Activated T-helper 17 cell treated with anti-CD3 and anti-CD28 coated beads, Interleukin-2, amount 50 U/mL, for 72 hours (primary cell): ENCODE measurements at places on chromosomes 7 and 10. TPM values are rescaled to one million over a fixed set of nuclear protein-coding genes. Genes with fewer than 3 reads are reported as not detected.

DNA sequence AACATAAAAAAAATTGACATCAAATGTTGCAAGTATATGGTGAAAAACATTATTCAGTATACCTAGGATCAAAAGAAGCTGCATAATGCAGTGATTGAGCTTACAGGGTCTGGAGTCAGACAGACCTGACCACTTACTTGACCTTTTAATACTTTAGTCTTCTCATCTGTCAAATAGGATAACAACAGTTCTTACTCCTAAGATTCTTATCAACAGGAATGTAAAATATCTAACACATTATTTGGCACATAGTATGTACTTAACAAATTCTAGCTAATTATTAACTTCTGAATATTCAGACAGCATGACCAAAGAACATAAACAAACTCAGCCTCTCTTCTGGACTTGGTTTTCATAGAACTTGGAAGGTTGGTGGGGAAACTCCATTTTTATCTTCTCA is 45.6 kb upstream of the PIP4K2A start:
- no peak for ATAC-seq

DNA sequence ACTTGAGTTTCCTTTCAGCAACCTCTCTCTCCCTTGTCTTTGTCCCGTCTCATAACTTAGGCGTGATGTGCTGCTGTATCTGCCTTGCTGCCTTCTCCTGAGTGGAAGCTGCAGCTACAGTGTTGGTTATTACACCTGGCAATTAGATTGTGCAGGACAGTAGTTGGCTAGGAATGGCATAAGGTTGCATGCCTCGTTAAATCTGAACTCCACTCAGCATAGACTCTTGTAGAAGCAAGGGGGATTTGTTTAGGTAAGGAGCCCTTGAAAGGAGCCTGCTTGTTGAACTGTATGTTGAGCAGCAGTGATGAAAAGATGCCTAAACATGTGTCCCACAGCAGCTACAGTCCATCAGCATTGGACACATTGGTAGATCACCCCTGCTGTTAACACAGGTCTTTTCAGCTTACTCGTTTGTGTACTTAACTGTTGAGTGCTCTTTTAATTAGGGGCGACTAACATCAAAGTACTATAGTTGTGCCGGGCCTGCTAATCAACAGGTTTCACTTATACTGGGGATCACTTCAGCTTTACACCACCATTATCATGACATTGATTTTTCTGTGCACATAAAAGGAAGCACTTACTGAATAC is 225.0 kb downstream of the AUTS2 start:
- no peak for ATAC-seq

HOXA13 gene
- not detected for total RNA-seq

GNAT3 gene
- total RNA-seq: not detected

SEMA3C gene
- not detected for total RNA-seq
